ENCODE measurements at places on chromosomes 5 and 9.

- DNase-seq, result peak; percentile 40
These were observed 83.7 kb upstream of the BARHL1 start for GRCh38 chr9:132498531-132499210.

DNA sequence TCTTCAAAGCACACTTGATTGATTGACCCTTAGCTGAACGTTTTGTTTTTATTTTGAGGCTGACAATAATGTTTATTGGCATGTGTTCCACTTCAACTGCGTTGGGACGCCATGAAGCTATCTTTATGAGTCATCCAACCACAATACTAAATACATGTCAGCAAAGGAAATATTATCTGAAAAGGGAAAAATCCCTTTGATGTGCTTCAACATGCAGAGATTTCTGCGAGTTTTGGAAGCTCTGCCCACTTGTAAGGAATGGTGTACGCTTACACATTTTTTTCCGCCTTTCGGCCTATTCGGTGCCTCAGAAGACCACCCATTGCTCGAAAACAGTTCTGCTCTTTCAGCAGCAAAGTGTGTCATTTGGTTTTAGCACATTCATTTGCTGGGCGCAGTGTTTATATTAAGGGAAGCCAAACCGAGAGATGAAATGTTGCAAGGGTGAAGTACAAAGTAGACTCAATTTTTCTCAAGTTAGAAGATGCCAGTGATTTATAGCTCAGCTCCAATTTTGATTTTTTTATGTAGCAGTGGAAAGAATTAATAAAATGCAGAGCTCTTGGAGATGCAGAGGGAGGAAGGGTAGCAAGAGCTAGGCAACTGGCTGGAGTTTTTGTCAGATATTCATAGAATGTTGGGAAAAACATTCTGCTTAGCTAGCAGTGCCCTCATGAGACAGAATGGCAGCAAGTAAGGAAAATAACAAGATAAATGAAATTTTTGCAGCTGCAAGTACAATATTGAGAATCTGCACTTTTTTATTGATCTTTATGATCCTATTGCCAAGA lies 68.9 kb downstream of the PRDM6 start:
- DNase-seq, result peak; percentile 56

DNA sequence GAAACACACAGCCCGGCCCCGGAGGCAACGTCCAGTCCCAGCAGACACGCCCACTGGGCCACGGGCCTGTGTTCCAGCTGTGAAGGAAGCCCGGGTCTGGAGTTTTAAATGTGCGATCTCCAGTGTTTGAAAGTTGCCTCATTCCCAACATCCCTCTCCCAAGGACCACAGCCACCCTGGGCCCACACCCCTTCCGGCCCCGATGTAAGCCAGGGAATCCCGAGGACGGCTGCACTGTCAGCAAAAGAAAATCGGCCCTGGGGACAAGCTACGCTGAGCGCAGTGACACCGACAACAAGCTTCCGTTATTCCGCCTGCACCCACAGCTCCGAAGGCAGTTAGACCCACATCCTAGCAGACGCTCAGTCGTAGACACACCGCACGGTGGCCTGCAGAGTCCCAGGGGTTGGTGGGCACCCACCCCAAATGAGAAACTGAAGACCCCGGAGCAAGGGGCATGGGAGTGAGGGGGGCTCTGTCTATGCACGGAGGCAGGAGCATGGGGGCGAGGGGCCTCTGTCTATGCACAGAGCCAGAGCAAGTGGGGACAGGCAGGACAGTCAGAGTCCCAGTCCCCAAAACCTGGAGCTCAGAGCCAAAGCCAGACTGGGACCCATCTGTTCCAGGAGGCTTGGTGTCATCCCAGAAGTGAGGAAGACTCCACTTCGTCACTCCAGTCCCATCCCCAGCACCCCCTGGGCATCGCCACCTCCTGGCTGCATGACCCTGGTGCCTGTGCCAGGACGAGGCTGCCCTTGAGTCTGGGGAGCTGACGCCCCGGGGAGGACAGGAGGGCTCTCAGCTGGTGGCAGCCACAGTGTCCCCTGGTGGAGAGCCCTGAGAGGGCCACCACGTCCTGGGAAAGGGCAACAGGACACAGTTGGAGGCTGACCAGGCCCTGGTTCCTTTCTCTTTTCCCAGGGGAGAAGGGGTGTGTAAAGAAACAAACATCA lies 23.4 kb downstream of the GLT6D1 start:
- DNase-seq, result no peak

DNA sequence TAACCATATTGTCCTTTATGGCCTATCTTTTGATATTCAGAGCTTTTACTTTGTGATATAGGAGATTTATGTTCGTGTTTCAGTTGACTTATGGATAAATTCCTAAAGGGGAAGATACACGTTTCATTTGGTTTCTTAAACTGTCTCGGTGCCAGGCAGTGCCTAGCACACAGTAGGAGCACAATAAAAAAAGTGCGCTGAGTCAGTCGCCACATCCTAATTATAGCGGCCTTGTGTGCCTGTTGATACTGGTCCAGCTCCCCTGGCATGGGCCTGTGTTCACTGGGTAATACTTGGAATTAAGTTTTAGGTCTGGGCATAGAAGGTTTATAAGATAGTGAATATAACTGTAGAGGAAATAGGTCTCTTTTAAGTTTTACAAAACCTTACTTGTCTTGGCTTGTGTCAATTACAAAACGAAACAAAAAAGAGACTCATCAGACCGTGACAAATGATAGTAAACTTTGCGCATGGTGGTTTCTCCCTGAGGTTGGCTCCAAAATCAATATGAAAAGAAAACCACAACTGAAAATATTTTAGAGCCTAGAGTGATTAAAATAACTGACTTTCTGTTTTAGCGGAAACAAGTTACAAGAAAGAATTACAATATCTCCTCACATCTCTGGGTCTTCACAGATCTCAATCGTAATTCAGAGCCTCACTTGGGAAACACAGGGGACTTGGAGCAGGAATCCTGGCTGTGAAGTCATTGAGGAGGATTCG lies 84.8 kb downstream of the MVB12B start:
- peak; percentile 59 for DNase-seq

GRCh38 chr5:135208903-135209721 lies 175.1 kb upstream of the PITX1 start:
- peak; percentile 89 for DNase-seq

DNA sequence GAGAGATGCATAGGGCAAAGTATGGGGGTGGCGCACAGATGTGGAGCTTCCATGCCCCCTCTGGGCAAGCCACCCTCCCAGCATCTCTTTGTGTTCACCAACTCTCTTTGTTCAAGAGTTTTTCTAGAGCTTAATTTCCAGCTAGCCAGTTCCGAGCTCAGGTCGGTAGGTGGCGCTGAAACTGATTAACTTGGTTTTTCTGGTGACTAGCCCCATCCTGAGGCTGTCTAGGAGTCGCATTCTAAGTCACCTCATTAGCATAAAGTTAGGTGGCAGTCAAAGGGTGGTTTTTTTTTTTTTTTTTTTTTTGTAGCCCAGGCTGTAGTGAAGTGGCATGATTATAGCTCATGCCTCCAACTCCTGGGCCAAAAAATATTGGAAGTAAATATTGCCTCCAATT lies 476.4 kb downstream of the KDM4C start:
- DNase-seq, result peak; percentile 13

DNA sequence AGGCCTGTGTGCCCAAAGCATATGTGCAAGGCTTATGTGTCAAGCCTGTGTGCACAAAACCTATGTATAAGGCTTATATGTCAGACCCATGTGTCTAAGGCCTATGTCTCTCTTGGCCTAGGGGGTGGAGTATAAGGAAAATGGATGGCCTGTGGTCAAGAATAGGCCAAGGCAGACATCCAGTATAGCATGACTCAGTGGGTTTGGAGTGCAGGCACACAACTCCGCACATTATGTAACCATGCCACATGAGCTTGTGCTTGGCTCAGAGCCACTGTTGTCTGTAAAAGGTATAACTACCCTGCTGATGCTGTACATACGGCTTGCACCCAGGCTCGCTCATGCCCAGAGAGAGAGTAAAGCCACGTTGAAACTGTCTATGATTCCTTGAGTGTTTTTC lies 626.4 kb upstream of the NUDT12 start:
- peak; percentile 5 for DNase-seq

GRCh38 chr9:131396626-131397025 lies 2.7 kb downstream of the PRRC2B start:
- DNase-seq, result no peak

GRCh38 chr9:124810663-124811355 lies 33.9 kb downstream of the OLFML2A start:
- DNase-seq, result peak; percentile 72

DNA sequence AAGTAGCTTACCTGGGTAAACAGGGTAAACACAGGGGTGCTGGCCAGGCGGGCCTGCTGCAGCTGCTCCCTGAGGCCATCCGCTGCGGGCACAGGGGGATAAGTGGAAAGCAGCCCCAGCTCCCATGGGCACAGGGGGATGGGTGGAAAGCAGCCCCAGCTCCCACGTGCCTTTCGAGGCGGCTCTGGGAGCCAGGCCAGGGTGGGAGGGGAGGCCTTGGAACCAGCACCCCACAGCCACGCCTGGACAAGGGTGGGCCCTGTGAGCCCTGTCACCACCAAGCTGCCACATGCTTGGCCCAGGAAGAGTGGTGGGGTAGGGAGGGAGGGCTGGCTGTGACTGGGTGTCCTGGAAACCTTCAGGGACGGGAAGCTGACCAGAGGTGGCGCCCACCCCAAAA lies 7.8 kb upstream of the CARD9 start:
- no peak for DNase-seq

DNA sequence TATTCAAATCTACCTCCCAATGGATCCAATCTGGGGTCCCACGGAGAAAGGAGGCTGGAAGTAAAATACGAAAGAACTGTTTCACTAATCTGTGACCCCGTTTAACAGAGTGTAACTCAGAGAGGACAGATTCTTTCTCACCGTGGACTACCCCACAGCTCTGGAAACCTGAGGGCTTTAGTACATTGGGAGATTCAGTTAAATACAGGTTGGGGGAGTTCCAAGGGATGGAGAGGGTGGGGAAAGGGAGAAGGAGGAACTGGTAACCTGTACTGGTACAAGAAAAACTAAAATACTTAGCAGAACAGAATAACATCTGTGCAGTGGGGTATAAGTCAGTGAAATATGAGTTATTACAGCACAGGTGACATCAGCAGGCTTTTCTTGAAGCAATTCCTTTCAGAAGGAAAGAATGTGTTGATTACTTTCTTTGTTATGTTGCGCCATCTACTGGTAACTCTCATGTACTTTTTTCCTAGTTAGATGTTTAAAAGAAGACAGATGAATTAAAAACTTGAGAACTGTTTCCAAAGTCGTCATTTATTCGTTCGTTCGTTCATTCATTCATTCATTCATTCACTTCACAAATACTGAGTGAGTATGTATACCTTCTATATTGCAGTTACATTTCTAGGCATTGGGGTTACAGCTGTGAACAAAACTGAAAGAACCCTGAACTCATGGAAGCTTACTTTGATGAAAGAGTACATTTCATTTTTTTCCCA lies 30.0 kb upstream of the STOM start:
- peak; percentile 57 for DNase-seq

- no peak for DNase-seq
These were observed 29.6 kb upstream of the FCN2 start for GRCh38 chr9:134851020-134851419.

GRCh38 chr9:16579872-16580432 lies 290.5 kb downstream of the BNC2 start:
- no peak for DNase-seq

- no peak for DNase-seq
These were observed 62.2 kb upstream of the PPARGC1B start for GRCh38 chr5:149667829-149668330.

DNA sequence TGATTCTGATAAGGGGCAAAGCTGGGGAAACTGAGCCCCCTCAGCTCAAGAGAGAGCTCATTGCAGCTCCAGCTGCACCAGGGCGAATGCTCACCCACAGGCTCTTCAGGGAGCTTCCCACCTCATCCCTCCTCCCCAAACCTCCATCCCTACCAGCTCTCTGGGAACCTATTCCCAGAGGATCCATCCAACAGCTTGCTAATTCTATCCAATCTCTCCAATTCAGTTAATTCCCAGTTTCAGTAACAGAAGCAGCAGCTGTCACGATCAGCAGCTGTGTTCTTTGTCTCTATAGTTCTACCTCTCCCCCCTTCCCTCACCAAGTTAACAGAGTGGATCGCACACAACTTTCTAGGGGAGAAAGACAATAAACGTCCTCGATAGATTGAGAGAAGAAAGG lies 135.5 kb upstream of the EFNA5 start:
- DNase-seq, result no peak

DNA sequence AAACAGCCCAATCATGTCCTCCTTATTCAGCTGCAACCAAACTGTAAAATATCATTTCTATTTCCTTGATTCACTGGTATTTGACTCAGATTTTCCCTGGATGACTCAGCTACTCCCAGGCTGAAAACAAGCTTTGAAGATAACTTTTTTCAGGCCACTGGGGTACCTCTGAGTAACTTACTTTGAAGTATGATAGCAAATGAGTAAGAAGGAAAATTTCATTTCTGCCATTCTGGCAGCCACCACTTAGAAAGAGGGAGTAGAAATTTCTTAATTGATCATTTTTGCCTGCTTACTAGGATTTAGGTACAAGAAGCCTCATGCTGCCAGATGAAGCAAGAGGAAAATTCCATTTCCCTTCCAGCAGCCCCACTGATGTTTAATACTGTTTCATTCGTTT lies 247.4 kb downstream of the PRELID2 start:
- peak; percentile 69 for DNase-seq

DNA sequence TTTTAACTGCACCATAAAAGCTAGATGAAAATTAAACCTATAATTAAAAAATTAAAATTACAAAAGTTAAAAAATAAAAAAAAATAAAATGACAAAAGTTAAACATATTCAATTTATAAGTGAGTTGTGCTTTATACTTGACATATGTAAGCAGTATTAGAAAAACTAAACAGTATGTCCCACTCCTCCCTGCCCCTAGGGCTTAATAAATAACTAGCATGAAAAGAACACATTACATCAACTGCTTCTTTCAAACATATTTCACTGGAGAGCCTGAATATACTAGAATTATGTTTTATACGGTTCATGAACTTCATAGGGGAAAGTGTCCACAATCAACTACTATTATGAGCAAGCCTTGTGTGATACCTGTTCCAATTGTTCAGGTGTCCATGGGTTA lies 47.6 kb downstream of the ECPAS start:
- DNase-seq, result no peak

DNA sequence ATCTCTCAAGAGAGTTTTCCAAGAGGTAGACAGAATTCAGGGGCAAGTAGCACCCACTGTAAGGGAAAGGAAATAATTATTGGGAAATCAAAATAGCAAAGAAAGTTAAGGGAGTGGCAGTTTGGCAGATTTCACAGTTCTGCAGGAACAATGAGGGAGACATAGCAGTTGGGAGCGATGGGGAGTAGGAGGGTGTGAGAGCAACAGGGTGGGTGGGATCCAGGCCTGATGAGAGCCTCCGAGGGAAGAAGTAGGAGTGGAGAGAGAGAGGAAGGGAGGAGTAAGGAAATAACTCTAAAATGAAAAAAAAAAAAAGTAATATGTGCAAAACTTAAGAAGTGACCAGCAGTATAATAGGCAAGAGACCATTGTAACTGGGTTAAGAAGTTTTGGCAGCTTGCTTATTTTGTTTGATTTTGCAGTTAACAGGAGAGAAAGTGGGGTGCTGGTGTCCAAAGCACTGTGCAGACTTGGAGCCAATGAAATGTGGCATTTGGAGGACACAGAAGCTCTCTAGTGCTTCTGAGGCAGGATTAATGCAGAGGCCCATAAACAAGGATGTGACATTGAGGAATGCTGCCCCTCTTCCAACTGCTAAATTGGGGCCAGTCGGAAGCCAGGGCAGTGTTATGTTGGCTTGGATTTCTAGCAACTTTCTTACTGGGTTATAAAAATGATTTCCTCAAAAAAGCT lies 10.2 kb downstream of the TNFAIP8 start:
- peak; percentile 31 for DNase-seq

- peak; percentile 77 for DNase-seq
These were observed 85.5 kb downstream of the TEK start for GRCh38 chr9:27194401-27195091.

- DNase-seq, result no peak
These were observed 31.5 kb downstream of the SLC22A4 start for GRCh38 chr5:132325691-132326090.

GRCh38 chr9:91577633-91578061 lies 154.0 kb upstream of the NFIL3 start:
- no peak for DNase-seq
